ENCODE measurements at places on chromosomes 2 and 18.

DNA sequence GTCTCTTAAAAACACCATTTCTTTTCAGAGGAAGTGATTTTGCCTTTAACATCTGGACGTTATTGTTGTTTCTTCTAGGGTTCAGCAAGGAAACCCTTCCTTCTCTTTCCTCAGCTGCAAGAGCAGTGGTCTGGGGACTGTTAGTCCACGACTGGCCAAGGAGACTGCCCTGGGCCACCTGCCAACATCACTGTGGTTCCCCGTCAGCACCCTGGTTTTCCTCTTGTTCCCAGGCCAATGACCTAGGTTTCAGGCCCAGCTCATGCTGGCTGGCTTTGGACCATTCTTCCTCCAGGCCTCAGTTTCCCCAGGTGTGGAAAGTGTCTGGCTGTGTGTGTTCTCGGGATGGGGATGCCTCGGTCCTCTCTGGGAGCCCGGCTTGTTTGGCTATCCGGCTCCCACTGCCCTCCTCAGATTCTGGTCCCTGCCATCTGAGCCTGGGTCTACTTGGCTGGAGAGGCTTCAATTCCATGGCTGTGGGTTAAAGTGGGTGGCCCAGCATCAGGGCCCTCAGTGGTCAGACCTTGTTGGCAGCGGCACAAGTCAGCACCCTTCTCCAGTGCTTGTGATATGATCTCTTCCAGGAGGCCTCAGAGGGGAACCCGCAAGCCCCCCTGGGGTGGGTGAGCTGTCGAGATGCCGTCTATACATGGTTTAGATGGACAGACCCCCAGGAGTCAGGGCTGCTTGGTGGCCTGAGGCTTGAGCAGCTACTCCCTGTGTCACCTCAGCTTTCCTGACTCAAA is 234.3 kb upstream of the HS6ST1 start:
- DNase-seq, result no peak

DNA sequence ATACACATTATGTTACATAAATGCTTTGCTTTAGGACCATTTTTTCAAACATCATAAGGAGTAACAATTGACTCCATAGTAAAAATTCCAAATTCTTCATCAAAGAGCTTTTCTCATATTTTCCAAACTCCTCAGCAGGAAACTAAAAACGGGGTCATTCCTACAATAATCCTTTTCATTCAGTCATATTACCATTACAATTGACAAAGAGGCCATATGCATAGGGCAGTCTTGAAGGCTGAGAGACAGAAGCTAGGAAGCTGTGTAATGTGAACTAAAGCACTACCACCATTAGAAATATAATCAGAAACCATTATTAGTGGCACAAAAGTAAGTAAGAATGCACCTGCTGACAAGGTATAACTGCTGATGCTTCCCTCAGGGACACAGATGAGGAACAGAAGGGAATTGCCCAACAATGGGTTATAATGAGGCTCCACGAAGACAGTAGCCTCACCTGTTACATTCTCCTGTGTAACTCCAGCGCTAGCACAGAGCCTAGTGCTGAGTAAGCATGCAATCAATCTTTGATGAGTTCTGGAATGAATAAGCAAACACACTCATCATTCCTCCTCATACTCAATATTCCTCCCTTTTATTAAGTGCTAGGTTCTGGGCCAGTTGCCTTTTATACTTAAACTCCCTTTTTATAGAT is 942.3 kb downstream of the CPS1 start:
- no peak for DNase-seq

DNA sequence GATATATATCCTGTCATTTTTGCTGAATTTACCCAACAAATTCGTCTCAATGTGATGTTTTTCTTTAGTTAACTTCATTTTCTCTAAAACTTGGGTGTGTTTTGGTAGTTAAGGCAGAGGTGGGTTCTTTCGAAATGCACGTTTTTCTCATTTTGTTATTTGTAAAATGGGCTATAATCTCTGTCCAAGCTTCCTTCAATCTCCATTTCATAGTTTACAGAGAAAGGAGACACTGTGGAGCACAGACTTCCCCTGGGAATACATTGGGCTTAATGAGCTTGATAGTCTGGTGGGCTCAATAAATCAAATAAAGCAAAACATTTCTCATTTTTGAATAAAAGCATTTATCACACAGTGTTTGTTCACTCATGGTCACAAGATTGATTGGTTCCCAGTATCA is 145.1 kb downstream of the AGPS start:
- DNase-seq, result no peak

GRCh38 chr2:224946895-224947294 is 95.4 kb downstream of the DOCK10 start:
- DNase-seq, result no peak

- DNase-seq, result no peak
These were observed 423.7 kb downstream of the METTL4 start for GRCh38 chr18:2147476-2148230.

DNA sequence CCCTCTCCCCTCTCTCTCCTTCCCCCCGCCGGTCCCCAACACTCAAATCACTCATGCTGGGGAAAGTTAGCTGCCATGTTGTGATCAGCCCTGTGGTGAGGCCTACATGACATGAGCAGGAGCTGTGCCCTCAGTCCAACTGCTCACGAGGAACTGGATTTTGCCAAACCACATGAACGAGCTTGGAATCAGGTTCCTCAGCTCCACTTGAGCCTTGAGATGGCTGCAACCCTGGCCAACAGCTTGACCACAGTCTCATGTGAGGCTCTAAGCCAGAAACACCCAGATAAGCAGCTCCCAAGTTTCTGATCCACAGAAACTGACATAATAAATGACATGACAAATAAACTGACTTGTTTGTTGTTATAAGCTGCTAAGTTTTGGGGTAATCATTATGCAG is 38.4 kb downstream of the ARL4C start:
- DNase-seq, result no peak

- DNase-seq, result no peak
These were observed 190.0 kb upstream of the KYNU start for GRCh38 chr2:142687509-142687908.

- no peak for DNase-seq
These were observed 342.1 kb downstream of the SLC4A3 start for GRCh38 chr2:219969508-219969907.

DNA sequence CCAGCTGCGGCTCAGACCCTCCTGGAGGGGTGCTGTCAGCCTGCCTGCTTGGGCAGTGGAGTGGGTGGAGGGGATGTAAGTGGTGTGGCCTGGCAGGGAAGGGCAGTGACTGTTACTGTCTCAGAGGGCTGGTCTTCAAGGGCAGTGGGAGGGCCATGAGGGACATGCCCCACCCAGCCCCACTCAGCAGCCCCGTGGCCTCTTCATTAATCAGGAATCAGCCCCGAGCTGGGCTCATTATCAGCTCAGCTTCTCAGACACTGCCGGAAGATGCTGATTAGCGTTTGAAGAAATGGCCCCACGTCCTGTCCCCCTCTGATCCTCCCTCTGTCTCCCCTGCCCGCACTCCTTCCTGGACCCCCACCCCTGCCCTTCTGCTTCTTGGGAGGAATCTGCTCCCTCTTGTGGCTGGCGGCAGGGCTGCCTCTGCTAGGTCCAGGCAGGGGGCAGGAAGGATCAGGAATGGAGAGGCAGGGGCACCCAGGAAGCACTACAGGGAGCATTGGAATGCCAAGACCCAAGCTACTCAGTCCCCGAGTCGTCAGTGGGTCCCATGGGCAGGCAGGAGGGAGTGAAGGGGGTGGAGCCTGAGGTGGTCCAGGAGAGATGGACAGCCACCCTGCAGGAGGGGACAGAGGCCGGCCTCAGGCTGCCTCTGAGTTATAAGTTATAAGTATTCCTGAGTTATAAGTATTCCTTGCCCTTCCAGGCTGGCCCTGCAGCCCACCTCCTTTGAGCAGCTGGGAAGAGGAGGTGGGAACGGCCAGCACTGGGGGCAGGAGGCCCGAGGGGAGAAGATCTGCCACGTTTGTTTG is 7.0 kb downstream of the ASIC4 start:
- DNase-seq, result no peak

- no peak for DNase-seq
These were observed 37.1 kb upstream of the TNFRSF11A start for GRCh38 chr18:62287781-62288664.

DNA sequence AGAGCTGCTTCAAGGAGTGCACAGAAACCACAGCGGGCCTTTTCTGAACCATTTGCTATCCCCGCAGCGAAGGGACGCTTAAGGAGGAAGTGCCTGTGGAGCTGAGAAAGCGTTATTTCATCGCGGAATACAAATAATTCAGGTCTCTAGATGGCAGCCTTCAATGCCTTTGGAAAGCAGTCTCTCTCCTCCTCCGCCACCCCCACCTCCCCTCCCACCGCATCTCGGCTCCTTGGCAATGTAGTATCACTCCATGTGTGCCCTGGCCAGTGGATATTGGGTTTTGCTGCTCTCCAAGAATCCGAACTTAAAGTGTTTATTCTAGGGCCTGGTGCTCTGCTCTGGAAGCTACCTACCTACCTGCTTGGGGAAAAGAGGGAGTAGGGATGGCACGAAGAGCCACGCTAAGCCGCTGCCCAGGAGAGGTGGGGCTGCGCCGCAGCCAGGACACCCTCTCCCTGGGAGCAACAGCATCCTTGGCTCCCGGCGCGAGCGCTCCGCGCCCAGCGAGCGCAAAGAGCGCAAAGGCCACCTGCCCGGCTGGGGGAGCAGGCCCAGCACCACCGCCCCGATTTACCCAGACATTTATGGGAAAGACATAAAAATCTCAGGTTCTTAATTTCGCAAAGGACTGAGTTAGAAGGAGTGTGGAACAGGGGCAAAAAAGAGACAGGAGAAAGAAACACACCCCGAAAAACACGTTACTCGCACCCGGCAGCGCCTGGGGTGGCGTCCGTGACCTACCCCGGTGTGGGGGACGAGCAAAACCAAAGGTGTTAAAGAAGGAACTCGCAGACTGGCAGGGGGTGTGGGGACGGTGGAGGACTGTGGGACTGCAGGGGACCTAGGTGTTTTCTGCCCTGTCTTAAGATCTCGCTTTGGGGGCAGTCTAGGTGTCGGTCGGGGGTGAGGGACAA is 1.0 kb downstream of the SPHKAP start:
- no peak for DNase-seq

DNA sequence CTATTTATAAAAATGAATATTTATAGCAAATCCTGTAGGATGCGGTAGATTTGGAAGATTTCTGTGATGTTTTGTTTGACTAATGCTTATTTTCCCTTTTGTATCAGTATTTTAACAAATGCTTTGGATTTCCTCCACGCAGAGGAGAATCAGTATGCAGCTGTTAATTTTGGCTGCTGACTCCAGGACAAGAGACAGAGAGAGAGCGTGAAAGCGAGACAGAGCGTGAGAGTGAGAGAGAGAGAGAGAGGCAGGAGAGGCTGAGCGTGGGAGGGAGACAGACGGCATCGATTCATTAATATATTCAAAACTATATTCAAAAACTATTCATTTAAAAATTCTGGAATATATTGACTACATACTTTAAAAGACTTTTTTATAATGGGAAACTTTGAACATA is 62.5 kb downstream of the RRM2 start:
- no peak for DNase-seq

DNA sequence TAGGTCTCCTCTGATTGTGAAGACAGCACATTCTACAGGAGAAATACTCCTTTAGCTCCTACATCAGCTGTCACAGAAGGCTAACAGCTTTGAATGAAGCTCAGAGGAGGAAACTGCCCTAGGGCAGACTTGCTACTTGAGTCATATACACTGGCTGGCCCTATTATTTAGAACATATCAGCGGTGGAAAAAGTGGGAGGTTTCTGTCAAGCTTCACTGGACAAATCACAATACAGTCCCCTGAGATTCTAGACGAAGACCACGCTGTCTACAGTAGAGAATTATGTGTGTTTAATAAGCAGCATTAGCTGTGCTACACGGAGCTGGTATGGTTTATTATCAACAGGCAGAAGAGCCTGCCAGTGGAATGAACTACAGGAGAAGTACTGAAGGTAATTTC is 230.9 kb upstream of the FSIP2 start:
- DNase-seq, result no peak

Data from activated gamma-delta T cell treated with anti-CD3 and anti-CD28 coated beads, Interleukin-2, amount 50 U/mL, for 16 hours (primary cell).